Activated CD4-positive, alpha-beta memory T cell treated with anti-CD3 and anti-CD28 coated beads for 36 hours (primary cell): ENCODE measurements at places on chromosomes 4 and X. TPM values are rescaled to one million over a fixed set of nuclear protein-coding genes. Genes with fewer than 3 reads are reported as not detected.

GRCh38 chrX:138519296-138519695, 192.2 kb downstream of the FGF13 start:
- no peak for DNase-seq

DNA sequence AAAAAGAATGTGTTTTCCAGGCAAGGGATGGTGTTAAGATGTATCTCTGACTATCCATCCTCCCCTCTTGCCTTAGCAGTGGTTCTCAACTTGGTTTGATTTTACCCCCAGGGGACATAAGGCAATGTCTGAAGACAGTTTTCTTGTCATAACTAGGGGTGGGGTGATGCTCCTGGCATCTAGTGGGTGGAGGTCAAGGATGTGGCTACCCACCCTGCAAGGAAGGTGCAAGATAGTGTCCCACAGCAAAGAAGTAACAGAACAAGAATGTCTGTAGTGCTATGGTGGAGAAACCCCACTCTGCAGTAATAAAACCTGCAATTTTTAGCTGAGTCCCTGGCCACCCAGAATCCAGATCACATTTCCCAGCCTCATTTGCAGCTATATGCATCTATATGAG, 81.2 kb upstream of the TBL1X start:
- no peak for DNase-seq

DNA sequence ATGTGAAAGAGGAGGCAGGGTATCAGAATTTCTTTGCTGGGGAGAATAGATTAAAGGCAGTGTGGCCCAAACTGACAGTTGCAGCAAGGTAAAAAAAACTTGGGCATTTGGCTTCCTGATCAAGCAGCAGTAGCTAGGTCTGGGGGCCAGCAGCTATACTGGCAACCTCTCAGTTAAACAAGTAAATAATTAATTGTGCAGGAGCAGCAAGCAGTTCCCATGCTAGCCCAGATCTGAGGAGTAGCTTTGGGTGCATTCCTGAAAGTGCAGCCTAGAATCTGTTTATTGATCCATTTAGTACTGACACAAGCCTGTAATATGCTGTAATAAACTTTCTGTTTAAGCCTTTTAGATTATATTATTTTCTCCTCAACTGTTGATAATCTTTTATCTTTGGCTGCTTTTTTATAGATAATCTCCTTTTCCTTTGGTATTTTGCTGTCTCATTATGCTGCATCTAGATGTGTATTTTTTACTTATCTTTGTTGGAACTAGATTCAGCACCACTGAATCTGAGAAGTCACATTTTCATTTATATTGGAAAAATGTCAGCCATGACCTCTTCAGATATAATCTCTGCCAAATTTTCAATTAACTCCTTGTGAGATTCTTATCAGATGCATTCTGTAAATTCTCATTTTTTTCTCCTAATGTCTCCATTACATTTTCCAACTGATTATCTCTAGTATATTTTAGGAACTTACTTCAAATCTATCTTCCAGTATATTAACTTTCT, 276.3 kb downstream of the STPG2 start:
- no peak for DNase-seq

GRCh38 chr4:55270481-55270880, 75.6 kb upstream of the SRD5A3 start:
- DNase-seq, result no peak

GRCh38 chr4:116585246-116585645, 500.1 kb downstream of the TRAM1L1 start:
- no peak for DNase-seq

DNA sequence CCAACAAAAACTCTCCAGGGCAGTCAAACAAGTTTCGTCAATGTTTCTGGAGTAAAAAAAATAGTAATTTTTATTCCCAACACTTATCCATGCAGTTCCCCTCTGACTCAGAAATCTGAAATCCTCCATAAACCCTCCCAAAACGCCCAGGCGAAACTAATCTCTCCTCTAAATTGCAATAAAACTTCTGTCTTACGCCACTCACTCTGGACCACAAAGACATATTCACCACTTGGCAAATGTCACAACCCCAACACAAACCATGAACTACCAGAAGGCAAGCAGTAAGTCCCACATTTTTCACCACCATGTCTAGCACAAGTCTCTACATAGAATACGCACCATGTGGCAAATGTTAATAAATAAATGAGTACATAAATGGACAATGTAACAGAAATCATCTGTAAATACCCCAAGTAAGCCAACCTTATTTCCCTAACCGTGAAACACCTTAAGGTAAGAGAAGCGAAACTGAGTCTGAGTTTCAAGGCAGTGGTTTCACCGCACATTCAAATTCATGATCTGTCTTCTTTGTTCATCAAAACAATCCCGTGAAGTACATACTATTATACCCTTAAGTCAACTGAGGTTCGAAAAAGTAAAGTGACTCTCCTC, 1.6 kb downstream of the PAPSS1 start:
- no peak for DNase-seq

DNA sequence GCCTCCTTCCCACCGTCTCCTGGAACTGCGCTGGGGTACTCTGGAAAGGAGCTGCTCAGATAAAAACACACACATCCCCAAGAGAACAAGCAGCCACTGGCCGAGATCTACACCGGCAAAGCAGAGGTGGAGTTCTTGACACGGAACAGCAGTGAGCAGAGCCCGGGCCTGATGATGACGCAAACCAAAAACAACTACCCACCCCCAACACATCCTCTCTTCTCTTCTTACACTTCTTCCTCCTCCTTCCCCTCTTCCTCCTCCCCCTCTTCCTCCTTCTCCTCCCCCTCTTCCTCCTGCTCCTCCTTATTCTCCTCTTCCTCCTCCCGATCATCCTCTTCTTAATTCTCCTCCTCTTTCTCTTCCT, 4.6 kb downstream of the PNMA5 start:
- peak; percentile 25 for DNase-seq

DNA sequence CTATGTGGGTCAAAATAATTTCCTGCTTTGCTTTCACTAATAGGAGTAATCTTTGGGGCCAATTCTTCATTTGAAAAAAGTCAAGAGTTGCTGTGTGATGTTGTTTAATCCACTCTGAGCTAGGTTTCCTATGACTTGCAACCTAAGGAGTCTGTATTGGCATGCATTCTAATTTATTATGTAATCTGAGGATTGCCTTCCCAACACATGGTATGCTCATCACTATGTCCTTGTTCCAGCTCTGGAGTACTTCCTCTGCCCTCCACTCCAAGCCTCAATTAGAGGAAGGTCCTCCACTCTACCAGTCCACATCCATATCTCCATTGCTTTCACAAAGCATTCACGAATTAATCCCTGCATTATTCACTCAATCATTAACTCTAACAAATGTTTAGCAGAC, 56.1 kb downstream of the PPP3CA start:
- no peak for DNase-seq

CCDC120 gene
- 3.6 TPM for total RNA-seq

PAGE2B gene
- total RNA-seq, result 1.2 TPM

ETDB gene
- not detected for total RNA-seq
